ENCODE measurements at places on chromosomes 1 and 21.

- DNase-seq = no peak
Measured at GRCh38 chr21:44616591-44616926, 4.7 kb downstream of the KRTAP10-8 start.

DNA sequence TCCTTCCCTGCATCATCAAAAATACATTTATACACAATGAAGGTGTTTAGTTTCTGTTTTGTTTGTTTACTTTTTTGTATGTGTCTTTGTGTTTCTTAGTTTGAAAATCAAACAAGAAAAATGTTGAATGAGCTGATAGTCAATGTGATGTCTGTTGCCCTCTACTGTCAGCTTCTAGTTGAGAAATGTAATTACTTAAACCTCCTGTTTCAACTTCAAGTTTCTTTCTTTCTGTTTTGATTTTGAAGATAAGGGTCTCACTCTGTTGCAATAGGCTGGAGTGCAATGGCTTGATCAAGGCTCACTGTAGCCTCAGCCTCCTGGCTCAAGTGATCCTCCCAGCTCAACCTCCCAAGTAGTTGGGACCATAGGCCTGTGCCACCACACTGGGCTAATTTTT is 37.5 kb downstream of the SPTA1 start:
- DNase-seq = no peak

DNA sequence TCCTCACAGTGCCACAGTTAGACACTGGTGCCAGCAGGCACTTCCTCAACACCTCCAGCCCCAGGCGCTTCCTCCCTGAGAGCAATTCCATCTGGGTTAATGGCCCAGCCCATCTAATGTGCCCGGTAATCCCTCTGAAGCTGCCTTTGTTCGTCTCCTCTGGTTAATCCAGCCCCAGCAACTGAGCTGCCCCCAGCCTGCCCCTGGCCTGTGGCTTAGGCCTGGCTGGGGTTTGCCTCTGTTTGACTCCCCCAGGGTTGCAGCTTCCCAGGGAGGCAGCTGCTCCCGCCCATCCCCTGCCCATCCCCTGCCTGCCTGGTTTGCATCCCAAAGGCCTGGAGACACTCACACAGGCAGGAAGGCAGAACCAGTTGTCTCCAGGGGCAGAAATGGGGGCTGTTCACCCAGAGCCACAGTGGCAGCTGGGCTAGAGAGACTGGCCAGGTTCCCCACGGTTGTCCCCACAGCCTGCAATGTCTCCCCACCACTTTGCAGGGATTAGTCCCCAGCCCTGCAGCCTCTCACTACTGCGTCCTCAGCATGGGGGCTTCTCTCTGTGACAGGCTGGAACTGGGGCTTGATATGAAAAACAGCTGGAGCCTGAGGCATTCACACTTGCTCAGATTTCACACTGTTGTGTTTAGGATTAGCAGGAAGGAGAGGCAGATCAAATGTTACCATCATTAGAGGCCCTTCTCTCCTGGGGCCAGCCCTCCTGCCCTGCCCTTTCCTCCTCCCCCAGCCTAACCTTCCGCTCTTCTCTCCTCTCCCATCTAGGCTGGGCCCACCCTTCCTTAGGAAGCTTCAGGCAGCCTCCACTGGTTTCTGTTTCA is 120.2 kb downstream of the TLR5 start:
- no peak for DNase-seq

GRCh38 chr1:117537291-117537920 is 68.4 kb upstream of the TENT5C start:
- no peak for DNase-seq

Data from AG04449 (cell line).